ENCODE measurements at places on chromosomes 5 and 9.
A peak's percentile ranks its signal among the peaks of the same experiment; 100 is the strongest.

GRCh38 chr5:135880278-135880677, 15.4 kb downstream of the IL9 start:
- DNase-seq: no peak

DNA sequence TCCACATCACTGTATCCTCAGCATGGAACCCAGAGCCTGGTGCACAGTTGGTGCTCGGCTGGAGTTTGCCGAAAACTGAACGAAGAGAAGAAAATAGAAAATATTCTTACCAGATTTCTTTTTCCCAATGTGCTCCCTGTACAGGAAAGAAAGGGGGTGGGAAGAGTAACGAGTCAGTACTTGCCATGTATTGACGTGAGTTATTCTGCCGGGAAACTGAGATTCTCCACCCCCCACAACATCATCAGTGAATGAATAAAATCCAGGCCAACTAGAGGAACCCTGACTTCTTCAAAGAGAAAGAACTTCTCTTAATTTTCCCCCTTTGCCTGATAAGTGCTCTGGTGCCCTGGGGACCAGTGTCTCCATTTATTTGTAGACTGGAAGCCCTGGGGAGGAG, 80.6 kb downstream of the SH3PXD2B start:
- no peak for DNase-seq

- peak; percentile 40 for DNase-seq
These were observed 1467.1 kb downstream of the FOXD4L5 start for GRCh38 chr9:63817622-63818518.

DNA sequence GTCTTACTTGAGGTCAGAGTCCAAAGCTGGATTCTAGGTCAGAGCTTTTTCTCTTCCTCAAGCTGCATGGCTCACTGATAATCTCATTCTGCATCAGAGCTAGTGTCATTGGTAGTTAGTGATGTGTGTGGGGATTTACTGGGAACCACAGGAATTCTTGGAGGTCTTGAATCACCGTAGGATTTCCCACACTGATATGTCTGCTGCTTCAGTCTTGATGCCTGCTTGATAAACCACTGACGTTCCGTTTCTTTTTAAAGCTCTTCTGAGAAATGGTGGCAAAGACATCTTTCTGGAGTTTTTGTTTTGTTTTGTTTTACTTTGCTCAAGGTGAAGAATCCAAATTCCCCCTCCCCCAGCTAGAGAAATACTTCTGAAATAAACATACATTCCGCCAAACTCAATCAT, 1.2 kb upstream of the GARIN3 start:
- DNase-seq: no peak

- DNase-seq: peak; percentile 99
These were observed 75.0 kb downstream of the STK10 start for GRCh38 chr5:172113036-172113435.

- DNase-seq: no peak
These were observed 6.2 kb upstream of the CKS2 start for GRCh38 chr9:89304834-89305188.

GRCh38 chr5:129899454-129899853, 4.8 kb upstream of the CHSY3 start:
- no peak for DNase-seq

DNA sequence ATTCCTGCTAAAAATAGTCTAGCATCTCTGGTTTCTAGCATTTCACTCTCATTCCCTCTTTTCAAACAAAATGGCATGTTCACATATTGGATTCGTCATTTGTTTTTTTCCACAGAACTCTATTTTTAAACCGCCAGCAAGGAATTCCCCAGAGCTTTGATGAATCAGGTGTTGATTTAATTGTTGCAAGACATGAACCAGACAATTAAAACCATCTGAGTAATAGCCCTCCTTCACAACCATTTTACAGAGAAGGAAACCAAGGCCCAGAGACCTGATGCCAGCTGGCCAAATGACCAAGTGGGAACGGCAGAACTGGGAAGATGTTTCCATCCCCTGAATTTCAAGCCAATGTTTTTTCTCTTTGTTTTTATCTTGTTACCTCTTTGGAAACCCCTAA, 167.0 kb downstream of the CAAP1 start:
- DNase-seq: no peak

DNA sequence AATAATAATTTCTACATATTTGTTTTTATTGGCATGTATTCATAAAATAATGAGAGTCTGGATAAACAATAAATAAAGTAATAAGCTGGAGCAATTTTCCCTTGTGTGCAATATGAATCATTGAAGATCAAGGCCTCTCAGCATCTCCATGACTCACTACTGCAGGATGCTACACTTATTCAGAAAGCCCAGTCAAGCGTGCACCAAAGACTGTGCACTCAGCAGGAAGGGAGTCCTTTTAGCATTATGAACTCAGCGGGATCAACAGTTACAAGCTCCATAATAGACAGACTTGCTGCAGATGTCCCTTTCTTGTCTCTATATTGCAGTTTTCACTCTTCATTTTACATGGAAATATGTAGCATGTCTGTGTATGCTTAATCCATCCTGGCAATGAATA, 485.3 kb downstream of the CDH9 start:
- no peak for DNase-seq

DNA sequence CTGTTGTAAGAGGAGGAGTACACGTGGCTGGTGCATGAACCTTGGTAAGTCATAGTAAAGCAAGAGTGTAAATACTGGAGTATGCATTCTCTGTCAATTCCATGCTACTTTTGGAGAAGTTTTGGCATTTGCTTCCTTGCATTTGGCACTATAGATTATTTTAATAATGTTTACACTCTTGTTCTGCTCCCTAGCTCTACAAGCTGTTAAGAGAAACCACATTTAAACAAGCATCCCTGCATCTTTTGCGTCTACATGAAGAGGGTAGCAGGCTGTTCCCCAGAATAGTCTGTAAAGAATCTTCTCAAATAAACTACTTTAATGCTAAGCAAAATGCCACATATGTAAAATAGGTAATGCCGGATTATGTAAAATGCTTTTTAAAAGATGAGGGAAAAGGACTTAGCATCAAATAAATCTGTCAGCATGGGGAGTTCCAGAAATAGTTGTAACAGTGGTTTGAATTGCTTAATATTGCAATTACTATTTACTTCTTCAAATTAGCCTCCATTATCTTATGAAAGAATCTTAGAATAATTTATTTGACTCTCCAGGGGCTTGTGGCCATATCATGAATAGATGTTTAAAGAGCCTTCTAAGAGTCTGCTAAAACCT, 2127.3 kb upstream of the WWC1 start:
- no peak for DNase-seq

- no peak for DNase-seq
These were observed 235.6 kb downstream of the DNAH5 start for GRCh38 chr5:13708906-13709305.

- no peak for DNase-seq
These were observed 52.8 kb downstream of the MLLT3 start for GRCh38 chr9:20569525-20569924.

DNA sequence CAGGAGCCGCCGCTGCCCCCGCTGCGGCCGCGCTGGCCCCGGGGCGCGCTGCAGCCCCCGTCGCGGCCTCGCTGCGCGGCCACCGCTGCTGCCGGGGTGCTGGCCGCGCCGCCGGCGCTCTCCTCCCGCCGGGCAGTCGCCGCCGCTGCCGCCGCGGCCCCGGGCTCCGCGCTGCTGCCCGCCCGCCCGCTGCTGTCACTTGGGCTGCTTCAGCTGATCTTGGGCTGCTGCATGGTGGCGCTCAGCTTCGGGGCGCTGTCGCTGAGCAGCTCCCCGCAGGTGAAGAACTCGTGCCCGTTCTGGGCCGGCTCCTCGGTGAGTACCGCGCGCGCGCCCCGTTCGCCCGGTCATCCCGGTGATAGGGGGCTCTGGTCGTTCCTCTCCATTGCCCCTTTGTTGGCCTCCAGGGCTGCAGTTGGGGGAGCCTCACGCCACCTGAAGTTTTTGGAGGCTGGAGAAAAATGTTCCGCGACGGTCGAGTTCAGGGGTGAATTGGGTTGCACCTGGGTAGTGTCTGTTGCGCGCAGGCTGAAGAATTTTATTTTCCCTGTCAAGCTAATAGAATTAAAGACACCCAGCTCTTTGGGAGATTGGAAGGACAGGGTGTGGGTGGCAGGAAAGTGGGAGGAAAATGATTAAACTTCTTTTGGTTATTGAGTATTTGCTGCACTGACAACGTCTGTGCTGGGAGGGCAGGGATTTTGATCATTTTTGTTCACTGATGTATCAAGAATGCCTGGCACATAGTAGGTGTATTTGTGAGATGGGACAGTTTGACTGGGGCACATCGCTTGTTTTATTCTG, 596 bp downstream of the ENTREP1 start:
- no peak for DNase-seq

DNA sequence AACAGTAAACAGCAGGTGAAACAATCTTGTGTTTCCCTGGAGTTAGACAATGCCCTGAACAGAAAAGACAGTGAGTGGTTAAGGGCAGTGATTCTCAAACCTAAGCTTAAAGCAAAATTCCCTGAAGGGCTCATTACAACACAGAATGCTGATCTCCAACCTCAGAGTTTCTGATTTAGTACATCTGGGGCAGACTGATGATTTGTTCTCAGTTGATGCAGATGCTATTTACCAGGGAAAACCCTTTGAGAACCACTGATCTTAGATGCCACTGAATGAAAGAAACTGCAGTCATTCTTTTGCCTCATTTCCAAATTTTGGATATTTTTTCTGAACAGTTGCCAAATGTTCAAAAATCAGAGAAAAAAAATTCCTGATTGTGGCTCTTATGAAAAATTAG, 18.7 kb upstream of the ADAM19 start:
- no peak for DNase-seq

GRCh38 chr5:136162008-136162407, 29.4 kb downstream of the SMAD5 start:
- DNase-seq: no peak

- DNase-seq: no peak
These were observed 914.9 kb downstream of the EFNA5 start for GRCh38 chr5:106755789-106756188.

GRCh38 chr5:102975457-102976182, 144.3 kb downstream of the GIN1 start:
- no peak for DNase-seq

GRCh38 chr5:44875661-44876605, 67.2 kb downstream of the MRPS30 start:
- peak; percentile 83 for DNase-seq

- DNase-seq: no peak
These were observed 407.1 kb upstream of the EDIL3 start for GRCh38 chr5:84791730-84792129.

- no peak for DNase-seq
These were observed 47.8 kb downstream of the SUSD1 start for GRCh38 chr9:112127281-112127680.

DNA sequence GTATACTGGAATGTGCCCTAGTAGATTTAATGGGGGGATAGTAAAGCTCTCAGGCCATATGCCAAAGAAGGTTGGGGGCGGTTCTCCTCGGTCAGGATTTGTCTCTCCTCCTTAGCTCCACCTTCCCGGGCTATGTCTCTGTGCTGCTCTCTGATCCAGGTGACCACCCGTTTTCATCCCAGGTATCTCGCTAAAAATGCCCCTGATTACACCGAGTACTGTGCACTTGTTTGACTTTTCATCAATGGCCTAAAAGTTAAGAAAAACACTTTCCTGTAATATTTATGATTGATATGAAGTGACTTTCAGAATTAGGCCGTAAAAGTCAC, 724 bp downstream of the NDUFS6 start:
- no peak for DNase-seq
